ENCODE measurements at places on chromosomes 3 and 15.
A peak's percentile ranks its signal among the peaks of the same experiment; 100 is the strongest.

DNA sequence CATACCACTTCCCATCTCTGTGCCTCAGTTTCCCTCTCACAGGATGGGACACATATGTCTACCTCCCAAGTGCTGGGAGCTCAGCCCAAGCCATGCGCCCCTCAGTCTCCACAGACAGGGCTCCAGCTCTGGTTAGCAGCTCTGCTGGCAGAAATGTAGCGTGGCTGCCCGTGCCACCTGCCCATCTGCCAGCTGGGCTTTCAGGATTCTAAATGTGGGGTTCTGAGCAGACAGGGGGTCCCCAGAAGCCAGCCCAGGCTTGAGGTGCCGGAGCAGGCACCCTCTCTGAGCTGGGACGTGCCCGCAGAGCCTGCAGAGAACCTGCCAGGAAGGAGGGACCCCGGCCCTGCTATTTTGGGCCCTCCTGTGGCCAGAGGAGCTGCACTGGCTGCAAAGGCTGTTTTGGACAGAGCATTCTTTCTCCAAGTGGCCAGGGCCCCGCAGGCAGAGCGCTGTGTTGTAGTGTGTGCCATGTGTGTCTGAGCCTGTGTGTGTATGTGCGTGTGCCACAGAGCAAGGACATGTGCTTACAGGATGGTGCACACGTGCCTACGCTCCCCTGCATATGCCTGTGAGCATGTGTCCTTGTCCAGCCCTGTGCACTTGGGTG lies 31.7 kb downstream of the PSTPIP1 start:
- no peak for DNase-seq

- peak; percentile 92 for DNase-seq
Measured at GRCh38 chr15:36905908-36906307, 194.4 kb downstream of the MEIS2 start.

DNA sequence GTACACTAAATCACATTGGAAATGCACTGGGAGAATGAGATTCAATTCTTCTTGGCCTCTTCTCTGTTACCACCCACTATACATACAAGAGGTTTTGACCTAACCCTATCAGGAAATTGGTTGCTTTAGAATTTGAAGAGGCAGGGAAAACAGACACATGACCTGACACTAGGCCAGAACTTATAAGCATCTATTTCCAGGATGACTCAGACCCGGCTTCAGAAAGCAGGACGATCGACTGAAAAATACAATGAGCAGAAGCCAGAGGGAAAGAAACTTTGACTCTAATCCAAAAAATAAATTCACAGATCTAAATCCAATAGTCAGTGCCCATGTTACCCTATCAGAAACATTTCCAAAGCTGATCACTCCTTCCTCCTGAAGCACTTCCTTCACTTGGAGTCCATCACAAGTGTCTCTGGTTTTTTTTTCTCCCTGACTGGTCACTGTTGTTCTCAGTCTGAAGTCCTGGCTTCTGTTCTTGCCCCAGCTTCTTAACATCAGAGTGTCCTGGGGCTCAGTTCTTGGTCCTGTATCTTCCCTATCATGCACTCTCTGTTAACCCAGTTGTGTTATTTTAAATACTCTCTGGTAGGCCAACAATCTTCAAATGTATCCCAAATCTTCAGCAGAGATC lies 133.6 kb downstream of the P2RY1 start:
- no peak for DNase-seq

DNA sequence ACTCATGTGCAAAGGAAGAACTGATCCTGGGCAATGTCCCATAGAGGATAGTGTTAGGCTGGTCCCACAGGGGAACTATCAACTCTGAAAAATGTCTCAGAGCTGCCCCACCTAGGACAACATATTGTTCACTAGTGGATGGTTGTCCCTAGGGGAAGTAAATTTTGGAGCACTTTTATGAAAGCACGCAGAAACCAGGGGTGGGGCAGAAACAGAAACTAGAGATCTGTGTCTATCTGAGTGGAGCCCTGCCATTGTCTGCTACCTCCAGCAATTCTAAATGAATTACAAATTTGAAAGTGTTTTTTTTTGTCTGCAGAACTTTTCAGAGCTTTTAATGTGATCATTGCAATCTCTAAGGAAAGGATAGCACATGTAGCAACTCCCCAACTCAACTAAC lies 357.1 kb upstream of the PROK2 start:
- no peak for DNase-seq

- DNase-seq = no peak
Measured at GRCh38 chr3:132625613-132626012, 28.5 kb downstream of the ACKR4 start.

Measured in fibroblast of skin of right biceps (primary cell).